ENCODE measurements at places on chromosomes 2 and 18.

- peak; percentile 47 for DNase-seq
Measured at GRCh38 chr2:121080013-121080772, 204.8 kb downstream of the TFCP2L1 start.

DNA sequence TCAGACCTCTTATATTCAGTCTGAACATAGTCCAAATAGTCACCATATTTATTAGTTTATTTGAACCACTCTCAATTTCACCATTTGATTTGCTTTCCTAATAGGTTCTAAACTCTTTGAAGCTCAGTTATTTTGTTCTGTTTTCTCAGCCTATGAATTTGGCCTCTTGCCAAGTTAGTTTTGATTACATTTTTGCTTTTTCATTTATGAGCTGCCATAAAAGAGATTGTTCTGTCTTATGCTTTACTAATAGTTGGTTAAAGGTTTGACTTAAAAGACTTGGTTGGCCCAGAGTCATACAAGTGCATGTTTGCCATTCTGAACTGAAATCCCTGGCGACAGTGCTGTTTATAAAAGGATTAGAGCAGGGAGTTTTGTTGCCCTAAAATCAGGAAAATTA is 85.9 kb upstream of the RANBP2 start:
- DNase-seq, result no peak

- no peak for DNase-seq
Measured at GRCh38 chr2:15840148-15840547, 100.2 kb upstream of the MYCN start.

DNA sequence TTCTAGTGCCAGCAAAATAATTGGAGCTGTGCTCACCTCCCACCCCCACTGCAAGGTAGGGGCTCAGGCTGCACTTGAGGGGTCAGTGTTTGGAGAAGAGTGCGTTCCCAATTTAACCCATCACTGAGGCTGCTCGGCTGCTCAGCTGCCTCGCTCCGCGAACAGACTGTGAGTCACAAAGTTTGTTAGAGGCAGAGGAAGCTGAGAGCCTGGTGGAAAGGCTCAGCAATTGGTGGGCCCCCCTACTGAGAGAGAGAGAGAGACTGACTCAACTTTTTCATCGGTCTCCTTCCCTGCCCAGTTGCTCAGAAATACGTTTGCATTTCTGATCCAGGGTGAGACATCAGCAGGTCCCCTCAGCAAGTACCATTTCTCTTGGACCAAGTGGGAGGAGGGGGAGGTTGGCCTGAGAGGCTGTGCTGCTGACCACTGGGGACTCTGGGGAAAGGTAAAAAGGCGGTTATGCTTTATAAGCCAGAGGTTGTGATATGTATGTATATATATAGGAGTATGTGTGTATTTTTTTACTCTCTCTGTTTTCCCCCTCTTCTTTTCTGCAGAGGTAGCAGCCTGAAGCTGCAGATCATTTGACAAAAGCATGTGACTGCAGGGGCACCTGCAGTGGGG is 1.5 kb downstream of the EFR3B start:
- DNase-seq, result peak; percentile 90

DNA sequence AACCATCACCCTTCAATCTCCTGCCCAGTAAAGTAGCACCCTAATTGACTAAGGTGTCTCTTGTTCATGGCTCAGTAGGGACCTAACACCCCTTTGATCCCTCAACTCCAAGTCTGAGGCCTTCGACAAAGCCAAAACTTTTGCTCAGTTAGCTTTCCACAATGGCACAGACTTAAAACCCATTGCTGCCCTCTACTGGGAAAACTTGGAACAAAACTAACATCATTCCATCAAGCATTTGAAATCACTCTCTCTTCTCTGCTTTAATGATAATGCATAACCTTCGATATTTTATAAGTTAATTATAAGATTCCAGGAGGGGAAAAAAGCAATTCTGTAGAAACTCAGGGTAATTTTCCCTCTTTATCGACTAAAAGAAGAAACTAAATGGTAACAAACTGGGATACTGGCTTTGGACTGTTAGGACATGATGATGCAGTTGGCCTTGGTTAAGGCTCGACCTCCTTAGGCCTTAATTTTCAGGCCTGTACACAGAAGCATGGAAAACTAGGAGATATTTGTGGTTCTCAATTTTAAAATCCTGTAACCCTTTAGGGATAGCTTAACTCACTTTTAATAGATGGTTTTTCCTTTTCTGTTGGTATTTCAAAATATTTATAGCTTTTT is 127.8 kb downstream of the STK39 start:
- peak; percentile 78 for DNase-seq

DNA sequence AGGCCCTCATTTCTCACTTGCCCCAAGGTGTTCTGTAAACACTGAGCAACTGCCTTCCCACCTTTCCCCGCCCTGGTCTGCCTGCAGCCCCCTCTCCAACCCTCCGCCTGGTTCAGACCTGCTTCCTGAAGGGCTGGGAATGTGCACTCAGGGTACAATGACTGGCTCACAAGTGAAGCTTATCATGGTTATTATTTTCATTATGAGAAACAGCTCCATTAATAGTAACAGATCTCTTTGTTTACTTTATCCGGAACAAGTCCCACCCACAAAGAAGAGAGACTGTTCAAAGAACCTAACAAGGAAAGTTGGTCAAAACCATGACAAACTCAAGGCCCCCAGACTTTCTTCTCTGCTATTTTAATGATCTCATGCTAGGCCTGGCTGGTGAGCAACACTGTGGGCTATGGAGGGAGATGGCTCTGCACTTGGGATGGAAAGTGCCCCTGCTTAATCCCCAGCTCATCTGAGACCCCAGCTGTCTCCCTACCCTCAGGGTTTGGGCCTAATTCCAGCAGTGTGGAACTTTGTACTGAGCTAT is 36.7 kb downstream of the ARHGAP25 start:
- no peak for DNase-seq

- DNase-seq, result no peak
Measured at GRCh38 chr18:10274301-10274700, 180.1 kb upstream of the APCDD1 start.

DNA sequence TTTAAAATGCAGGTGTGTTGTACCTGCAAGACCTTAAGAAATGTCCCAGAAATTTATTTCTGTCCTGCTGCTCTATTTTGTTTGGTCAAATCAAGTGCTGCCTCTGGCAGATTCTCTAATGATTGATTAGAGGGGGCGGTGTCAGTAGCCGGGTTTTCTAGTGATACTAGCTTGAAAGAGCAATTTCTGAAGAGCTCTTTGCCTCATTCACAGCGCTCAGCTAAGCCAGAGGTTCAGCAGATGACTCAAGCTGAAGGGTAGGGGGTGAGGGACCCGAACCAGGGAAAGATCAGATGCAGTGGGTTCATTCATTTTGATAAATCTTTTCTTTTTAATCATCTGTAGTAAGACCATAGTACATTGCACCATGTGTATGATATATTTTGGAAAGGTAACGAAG is 15.0 kb downstream of the ZBTB7C start:
- no peak for DNase-seq

GRCh38 chr18:46148810-46149209 is 44.6 kb downstream of the HAUS1 start:
- peak; percentile 73 for DNase-seq

DNA sequence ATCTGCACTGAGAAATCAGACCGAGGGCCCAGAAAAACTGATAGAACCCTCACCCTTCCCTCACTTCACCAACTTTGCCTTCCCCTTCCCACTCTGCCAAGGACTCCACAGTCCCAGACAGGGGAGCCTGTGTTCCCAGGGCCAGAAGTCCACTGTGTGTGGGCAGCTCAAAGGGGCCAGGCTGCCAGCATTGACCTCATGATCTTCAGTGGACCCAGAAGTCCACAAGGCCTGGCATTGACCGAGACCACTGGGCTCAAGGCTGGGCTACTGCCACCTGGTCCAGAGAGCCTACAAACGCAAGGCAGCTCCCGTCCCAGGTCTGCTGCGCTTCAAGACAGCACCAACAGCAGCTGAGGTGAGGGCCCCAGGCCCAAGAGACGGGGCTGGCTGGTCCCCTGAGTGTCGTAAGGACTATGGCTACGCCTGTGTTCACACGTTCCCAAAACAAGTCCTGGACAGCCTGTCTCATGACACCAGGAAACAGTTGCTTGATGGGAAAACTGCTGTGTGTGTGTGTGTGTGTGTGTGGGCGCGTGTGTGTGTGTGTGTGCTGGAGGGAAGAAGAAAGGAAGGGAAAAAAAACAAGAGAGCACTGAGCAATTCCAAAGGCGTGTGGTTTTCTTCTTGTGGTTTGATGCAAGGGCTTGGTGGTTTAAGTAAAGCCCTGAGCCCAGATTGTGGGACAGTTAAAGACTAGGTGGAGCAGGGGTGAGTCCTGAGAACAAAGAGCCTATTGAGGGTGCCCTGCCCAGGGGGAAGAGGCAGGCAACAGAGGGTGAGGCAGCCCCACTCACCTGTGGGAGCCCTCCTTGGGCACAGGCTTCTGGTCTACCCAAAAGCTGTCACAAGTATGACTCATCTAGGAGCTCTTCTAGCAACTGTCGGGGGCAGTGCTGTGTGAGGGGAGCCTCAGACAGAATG is 46.6 kb upstream of the ZBTB7C start:
- peak; percentile 96 for DNase-seq

GRCh38 chr18:48943736-48944527 is 6.8 kb downstream of the SMAD7 start:
- DNase-seq, result no peak

DNA sequence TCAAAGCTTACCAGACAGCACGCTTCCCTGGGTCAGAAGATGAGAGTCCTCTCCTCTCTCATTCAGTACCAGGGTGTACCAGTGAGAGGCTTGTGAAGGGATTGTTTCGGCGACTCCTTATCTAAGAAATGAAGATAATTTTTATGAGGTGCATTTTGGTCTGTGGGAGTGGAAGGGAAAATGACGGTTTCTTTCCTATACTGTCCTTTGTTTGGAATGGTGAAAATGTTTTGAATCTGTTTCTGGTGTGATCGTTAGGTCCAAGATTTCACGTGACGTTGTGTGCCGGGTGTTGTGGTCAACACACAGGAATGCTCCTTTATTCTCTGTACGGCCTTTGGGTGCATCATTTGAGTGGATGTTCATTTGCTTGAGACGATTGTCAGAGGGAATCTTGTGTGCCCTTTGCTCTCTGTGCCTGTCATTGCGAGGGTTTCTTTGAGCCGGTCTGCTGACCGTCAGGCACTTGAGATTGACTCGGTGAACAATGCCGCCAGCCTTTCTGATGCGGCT is 183.5 kb downstream of the AGAP1 start:
- no peak for DNase-seq

DNA sequence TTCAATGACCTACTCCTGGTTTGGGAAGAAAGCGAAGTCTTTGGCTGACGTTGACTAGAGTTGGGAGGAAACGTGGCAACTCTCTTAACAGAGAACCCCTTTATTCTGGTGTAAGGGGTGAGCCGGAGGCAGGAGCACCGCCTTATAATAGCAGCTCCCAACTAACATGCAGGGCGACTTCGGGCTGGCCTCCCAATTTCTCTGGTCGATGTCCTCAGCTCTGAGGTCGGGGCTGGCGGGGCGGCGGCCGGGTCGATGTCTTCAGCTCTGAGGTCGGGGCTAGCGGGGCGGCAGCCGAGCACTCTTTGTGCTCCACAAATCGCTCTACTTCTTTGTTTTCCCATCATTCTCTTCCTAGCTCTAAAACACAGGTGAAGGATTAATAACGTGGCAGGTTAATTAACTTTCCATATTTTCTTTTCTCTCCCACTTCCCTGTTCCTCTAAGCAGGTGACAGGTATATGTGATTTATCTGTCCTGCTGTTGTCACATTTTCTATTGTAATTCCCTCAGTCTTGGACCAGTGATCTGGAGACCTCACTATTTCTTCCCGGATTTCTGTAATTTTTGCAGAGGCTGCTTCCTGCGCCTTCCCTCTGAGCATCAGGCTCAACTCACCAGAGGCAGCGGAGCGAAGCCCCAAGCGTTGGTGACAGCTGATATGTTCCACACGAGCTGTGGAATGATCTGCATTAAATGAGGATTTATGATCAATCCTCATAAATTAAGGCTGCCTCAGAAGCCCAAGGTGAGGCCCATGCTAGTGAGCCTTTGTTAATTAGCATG is 64.3 kb downstream of the ACKR3 start:
- no peak for DNase-seq

DNA sequence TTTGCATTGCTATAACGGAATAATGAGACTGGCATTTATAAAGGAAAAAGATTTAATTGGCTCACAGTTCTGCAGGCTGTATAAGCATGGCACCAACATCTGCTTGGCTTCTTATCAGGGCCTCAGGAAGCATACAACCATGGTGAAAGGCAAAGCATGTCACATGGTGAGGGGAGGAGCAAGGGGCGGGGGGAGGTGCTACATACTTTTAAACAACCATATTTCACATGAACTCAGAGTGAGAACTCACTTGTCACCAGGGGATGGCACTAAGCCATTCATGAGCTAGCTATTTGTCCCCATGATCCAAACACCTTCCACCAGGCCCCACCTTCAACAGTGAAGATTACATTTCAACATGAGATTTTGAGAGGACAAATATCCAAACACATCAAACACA is 188.7 kb downstream of the MBD5 start:
- DNase-seq, result no peak

GRCh38 chr2:78118037-78118436 is 595.9 kb upstream of the LRRTM4 start:
- DNase-seq, result no peak

DNA sequence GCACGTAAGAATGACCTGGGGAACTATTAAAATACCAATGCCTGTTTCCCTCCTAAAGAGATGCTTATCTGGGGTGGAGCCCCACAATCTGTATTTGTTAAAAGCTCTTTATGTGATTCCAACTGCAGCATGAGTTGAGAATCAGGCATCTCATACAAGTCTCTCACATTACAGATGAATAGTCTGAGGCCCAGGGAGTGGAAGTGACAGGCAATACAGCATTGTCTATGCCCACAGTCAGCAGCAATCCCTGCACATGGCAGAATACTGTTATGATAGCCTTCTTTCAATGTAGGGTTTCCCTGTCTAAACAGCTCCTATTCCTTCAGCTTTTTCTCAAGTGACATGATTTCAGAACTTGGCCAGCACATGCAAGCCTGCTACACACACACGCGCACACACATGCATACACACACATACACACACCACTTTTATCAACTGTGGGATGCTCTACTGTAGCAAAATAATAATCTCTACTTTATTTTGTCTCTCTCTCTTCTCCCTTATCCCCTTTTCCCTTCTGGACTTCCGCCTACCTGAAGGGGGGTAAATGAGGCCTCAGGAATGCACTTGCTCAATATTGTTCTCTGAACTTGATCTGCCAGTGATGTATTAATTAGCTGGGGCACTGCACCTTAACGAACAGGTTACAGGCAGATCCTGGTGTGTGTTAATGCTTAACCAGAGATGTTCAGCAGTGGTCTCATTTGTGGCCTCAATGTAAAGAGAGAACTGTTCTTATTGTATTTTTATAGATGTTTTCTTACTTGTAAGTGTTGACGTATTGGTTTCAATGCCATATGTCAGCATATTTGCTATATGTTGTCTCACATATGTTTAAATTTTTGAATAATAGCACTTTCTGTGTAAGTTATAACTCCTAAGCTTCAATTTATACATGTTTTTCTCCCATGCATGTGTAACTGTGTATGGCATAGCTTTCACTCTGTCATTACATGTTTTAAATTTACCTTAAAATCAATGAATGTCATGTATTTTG is 116.0 kb downstream of the SETBP1 start:
- no peak for DNase-seq

Measured in astrocyte of the spinal cord (primary cell).